ENCODE measurements at places on chromosomes 5 and 9. TPM values are rescaled to one million over a fixed set of nuclear protein-coding genes. Genes with fewer than 3 reads are reported as not detected.
A peak's percentile ranks its signal among the peaks of the same experiment; 100 is the strongest.

GRCh38 chr5:130720355-130720754 lies 444.7 kb downstream of the HINT1 start:
- no peak for DNase-seq

DNA sequence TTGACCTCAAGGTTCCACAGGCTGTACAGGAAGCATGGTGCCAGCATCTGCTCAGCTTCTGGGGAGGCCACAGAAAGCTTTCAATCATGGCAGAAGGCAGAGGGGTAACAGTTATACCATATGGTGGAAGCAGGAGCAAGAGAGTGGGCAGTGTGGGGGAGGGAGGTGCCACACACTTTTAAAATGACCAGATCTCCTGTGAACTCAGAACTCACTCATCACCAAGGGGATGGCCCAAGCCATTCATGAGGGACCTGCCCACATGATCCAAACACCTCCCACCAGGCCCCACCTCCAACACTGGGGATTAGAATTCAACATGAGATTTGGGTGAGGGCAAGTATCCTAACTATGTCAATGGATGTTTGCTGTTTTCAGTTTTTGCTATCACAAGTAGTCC lies 16.2 kb downstream of the CYFIP2 start:
- no peak for DNase-seq

GRCh38 chr5:140986117-140986521 lies 19.8 kb downstream of the PCDHAC2 start:
- no peak for DNase-seq

DNA sequence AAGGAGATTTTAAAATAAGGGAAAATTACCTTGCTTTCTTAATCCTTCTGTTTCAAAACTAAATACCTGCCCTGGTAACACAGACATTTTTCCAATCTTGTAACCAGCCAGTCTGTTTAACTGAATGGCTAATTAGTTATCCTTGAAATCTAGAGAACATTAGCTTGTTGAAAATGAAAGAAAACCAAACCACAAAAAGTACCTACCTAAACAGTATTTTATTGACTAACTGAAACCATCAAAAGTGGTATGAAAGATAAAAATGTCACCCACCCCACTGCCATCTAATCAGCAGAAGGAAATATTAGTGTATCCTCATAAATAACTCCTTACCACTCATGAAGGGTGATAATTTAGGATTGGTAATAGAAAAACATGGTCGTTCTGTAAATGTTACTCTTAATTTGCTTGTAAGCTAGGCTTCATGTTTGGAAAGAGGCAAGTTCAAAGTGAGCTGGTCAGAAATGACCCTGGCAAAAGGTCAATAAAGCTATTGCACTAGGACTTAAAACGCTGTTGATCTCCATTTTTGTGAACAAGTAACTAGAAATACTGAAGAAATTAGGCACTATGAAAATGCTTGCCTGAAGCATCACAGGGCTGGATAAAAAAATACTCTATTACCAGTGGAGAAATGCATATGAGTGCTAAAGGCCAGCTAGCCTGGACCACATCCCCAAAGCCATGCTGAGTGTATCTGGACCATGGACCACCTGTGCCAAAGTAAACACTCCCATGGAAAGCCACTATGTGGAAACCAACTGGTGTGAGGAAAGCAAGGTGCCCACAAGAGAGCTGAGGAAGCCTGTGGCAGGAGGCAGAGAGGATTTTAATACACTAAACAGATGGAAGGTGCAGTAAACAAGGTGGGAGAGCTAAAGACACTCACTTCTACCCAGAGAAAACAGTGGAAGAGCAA lies 8.4 kb downstream of the SEMA5A start:
- DNase-seq = no peak

- peak; percentile 14 for DNase-seq
Observed at GRCh38 chr5:167049043-167049663, 1242.3 kb upstream of the WWC1 start.

DNA sequence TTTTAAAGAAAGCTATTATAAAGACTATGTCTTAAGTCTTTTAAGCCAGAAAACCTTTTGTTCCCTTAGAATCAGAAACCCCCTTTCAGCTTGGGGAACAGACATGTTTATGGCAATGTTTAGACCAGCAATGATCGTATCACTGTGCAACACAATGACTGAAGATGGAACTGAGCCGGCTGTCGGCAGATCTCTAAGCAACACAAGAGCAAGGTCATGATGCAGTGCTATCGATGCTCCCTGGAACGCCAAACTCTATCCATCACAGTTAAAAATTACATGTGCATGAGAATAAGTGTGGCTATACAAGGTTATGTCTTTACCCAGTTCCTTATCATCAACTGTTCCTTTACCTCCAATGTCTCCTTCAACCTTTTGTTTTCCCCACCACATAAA lies 1.8 kb upstream of the RNF44 start:
- no peak for DNase-seq

DNA sequence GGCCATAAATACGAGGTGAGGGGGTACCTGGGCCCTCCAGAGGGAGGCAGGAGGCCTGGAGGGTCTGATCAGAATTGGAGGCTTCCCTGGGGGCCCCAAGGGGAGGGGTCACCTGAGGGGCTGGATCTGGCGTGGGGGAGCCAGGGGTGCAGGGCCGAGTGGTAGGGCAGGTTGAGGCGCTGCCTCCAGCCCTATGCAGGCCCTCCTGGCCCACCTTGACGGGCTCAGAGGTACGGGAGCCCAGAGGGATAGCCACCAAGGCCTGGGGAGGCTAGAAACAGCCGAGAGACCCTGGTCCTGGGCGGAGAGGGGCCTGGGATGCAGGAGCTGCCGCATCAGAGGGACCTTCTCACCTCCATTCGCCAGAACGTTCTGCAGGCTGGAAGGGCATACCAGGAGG lies 24.3 kb downstream of the LHX3 start:
- DNase-seq = no peak

The OR2K2 gene
- total RNA-seq = not detected

The GRIA1 gene
- not detected for total RNA-seq

The DAB2IP gene
- total RNA-seq = 67.8 TPM

The OTULIN gene
- total RNA-seq = 30.0 TPM

The SLC25A2 gene
- total RNA-seq = 1.1 TPM

The DOK3 gene
- total RNA-seq = 13.7 TPM

The HTR4 gene
- not detected for total RNA-seq

The PHF24 gene
- 0.29 TPM for total RNA-seq
